ENCODE measurements at places on chromosomes 2 and 18.

- no peak for DNase-seq
Observed at GRCh38 chr2:44325897-44326296, 35.4 kb downstream of the PREPL start.

DNA sequence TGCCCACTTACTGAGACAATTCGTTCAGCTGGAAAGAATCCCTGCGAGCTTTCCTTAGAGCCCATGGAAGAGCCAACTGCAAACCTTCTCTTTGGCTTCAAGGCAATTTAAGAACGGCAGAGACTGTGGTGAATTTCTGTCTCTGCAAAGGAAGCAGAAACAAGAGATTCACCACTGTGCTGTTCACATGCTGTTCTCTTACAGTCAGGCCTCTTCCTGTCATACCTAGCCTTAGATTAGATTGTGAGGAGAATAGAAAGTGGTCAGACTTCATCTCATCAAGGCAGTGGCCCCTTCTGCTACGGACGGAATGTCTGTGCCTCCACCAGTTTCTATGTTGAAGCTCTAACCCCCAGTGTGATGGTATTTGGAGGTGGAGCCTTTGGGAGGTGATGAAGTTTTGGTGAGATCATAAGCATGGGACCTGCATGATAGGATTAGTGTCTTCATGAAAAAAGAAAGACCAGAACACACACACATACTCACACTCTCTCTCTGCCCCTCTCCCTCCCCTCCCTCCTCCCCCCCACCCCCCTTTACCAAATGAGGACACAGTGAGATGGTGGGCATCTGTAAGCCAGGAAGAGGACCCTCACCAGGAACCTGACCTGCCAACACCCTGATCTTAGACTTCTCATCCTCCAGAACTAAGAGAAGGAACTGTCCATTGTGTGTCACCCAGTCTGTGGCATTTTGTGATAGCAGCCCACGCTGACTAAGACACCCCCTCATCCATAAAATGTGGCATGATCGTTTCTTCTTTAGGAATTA, 45.6 kb upstream of the NRP2 start:
- no peak for DNase-seq

- no peak for DNase-seq
Observed at GRCh38 chr2:231711677-231712450, 3.5 kb downstream of the PTMA start.

GRCh38 chr2:215772003-215772402, 241.3 kb downstream of the MREG start:
- no peak for DNase-seq

GRCh38 chr2:216405588-216405987, 6.7 kb upstream of the SMARCAL1 start:
- no peak for DNase-seq

GRCh38 chr18:3713166-3713565, 263.2 kb downstream of the TGIF1 start:
- no peak for DNase-seq

DNA sequence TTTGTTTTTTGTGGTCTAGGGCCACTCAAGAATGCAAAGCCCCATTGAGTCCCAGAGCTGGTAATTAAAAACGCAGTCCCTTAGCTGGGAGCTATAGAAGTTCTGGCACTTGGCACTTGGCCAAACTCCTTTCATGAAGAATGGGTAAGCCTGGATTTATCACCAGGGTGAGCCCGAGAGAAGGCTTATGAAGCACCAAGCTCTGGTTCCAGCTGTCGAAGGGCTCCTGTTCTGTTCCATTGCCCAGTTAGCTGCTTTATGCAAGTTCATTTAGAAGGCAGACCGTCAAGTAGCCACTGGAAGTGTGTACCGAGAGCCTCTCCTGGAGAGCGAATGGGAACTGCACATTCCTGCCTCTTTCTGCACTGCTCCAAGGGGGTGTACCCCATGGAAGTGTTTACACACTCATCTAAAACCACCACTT, 14.2 kb downstream of the ECEL1 start:
- DNase-seq = no peak

- DNase-seq = no peak
Observed at GRCh38 chr2:231183851-231184250, 14.6 kb upstream of the ARMC9 start.

GRCh38 chr2:234300932-234301823, 195.7 kb downstream of the ARL4C start:
- DNase-seq = no peak
